NCI-H510A treated with DMSO at 0.1 percent for 48 hours (cell line): ENCODE measurements at places on chromosomes 5 and 9.
A peak's percentile ranks its signal among the peaks of the same experiment; 100 is the strongest.

GRCh38 chr9:121242959-121243346 lies 25.0 kb upstream of the GSN start:
- DNase-seq, result no peak

GRCh38 chr5:128357226-128357625 lies 180.8 kb downstream of the FBN2 start:
- no peak for DNase-seq

GRCh38 chr5:56625541-56625940 lies 189.8 kb upstream of the MAP3K1 start:
- DNase-seq, result no peak

GRCh38 chr9:14782286-14783051 lies 59.9 kb upstream of the CER1 start:
- peak; percentile 15 for DNase-seq

DNA sequence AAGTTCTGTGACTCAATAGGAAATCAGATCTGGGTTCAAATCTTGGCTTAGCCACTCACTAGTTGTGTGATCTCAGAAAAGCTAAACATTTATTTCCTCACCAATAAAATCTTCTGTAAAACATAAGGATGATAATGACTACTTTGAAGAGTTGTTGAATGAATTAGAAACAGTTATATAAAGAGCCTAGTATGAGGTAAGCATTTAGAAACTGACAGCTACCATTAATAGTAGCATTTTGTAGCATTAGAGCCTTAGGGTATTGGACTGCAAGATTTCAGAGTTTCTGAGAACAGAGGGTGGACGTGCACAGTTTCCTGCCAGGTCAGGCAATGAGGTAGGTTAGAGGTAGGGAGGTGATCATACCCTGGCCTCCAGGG lies 293.2 kb downstream of the CWC27 start:
- no peak for DNase-seq

DNA sequence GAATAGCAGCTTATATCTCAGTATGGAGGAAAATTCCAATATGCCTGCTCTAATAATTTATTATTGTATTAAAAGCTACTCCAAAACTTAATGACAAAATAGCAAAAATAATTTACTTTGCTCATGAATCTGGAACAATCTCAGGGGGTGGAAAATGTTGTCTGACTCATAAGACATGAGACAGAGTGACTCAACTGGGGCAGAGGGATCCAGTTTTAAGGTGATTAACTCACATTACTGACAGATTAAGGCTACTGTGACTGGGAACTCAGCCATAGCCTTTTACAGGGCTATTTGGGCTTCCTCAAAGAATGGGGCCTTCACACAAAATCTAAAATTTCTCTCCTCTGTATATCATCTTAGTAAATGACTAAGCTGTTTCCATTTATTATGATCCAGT lies 1172.9 kb downstream of the CDH12 start:
- DNase-seq, result no peak

DNA sequence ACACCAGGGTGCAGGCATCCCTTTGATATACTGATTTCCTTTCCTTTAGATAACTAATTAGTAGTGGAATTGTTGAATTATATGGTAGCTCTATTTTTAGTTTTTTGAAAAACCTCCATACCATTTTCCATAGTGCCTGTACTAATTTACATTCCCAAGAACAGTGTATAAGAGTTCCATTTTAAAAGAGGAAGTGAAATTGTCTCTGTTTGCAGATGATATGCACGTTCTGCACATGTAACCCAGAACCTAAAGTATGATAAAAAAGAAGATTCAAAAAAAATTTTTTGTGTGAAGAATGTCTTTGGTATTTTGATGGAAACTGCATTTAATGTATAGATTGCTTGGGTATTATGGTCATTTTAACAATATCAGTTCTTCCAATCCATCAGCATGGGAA lies 424.0 kb upstream of the CCNH start:
- no peak for DNase-seq

GRCh38 chr5:637581-638450 lies 25.7 kb downstream of the CEP72 start:
- DNase-seq, result no peak

DNA sequence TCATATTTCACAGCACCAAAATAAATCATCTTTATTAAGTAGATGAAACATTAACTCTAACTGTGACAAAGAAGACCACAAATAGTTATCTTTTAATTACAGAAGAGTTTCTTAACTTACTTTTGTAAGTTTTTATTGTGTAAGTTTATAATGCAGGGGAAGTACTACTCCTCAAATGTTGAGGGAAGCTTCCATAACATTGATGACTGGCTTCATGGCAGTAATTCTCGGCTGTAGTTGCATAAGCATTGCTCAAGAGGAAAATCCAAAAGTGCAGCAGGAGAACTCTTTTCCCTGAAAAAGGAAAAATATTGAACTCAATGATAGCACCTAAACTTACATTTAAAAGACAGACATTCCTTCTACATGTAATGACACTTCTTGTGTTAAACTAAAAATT lies 4.6 kb downstream of the TSLP start:
- no peak for DNase-seq

DNA sequence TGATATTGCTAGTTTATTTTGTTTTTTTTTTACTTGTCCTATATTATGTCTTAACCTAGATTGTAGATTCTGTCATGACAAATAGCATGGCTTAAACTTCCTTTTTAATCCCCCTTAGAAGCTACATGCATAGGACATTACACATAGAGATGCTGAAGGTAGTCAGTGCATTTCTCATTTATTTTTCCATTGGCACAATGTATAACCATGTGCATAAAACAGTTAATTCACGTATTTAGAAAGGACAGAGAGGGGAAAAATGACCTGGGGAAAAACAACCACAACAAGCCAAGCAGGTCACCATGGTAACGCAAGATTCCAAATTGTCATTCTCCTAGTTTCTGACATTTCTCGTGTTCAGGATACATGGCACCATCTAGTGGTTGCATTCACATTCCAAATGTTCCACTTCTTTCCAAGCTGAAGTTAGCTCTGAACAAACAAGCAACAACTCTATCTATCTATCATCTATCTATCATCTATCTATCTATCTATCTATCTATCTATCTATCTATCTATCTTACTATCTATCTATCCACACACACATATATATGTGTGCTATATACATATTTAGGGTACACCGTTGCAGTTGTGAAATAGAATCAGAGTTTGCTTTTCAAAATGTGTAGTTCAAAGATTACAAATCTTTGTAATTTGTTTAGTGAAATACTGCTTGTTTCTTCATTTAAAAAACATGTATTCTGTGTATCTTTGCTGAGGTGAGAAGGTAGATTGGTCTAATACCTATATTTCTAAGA lies 487.2 kb upstream of the ST8SIA4 start:
- DNase-seq, result peak; percentile 47

GRCh38 chr5:175796536-175797499 lies 74.6 kb upstream of the CPLX2 start:
- DNase-seq, result peak; percentile 52

DNA sequence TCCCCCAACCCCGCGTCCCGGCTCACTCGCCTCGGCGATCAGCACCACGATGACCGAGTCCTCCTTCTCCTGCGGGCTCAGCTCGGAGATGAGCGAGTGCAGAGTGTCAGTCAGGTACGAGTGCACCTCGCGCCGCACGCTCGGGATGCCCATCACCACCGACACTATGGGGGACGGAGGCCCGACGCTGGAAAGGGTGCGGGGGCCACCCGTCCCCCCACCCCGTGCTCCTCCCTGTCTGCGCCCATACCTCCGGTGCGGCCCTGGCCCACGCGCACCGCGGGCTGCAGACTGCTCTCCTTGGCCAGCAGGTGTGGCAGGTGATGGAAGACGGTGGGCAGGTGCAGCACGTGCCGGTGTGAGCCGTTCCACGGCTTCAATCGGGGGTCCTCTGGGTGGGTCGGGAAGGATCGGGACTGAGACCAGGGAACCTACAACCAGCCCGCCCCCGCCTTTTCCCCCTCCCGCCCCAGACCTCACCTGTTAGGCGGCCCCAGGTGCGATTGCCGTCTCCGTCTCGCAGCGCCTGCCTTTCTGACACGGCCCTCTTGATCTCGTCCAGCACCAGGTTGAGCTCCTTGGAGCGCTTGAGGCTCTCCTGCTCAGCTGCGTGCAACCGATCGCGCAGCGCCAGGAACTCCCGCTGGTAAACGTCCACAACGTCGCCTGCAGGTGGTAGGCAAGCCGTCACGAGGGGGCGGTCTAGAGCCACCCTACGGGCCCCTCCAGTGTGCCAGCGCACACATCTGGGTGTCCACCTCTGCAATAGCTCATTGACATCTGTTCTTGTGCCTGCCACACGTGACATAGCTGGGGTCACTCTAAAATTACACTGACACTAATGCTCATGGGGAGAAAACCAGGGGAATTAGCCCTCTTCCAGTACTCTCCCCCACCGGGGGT lies 5.1 kb downstream of the MGAT4B start:
- DNase-seq, result peak; percentile 9

- DNase-seq, result no peak
Observed at GRCh38 chr9:7963026-7963425, 163.4 kb upstream of the DMAC1 start.

- no peak for DNase-seq
Observed at GRCh38 chr9:8331507-8332330, 532.1 kb upstream of the DMAC1 start.

DNA sequence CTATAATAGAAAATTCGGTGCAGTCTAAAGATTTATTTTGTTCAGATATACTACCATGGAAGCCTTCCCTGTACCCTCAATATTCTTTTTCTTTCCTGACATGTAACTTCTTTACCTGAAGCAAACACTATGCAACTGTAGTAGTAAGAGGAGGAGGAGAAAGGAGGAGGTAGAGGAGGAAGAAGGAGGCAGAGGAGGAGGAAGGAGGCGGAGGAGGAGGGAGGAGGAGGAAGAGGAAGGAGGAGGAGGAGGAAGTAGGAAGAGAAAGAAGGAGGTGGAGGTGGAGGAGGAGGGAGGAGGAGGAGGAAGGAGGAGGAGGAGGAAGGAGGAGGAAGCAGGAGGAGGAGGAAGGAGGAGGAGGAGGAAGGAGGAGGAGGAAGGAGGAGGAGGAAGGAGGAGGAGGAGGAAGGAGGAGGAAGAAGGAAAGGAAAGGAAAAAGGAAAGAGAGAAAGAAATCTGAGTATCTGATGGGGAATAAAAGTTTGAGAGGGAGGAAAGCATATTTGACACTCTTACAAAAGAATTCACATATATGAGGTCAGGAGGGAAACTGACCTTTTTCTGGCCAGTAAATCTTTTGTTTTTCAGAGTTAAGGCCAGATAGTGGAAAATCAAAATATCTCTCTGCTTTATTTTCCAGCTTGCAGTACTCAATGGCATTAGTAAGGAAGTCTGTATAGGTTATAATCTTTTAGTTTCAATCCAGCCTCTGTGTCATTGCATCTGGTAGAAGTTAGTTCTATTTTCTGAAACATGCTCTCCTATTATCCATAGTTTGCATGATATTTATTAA lies 114.5 kb upstream of the LPAR1 start:
- DNase-seq, result no peak

DNA sequence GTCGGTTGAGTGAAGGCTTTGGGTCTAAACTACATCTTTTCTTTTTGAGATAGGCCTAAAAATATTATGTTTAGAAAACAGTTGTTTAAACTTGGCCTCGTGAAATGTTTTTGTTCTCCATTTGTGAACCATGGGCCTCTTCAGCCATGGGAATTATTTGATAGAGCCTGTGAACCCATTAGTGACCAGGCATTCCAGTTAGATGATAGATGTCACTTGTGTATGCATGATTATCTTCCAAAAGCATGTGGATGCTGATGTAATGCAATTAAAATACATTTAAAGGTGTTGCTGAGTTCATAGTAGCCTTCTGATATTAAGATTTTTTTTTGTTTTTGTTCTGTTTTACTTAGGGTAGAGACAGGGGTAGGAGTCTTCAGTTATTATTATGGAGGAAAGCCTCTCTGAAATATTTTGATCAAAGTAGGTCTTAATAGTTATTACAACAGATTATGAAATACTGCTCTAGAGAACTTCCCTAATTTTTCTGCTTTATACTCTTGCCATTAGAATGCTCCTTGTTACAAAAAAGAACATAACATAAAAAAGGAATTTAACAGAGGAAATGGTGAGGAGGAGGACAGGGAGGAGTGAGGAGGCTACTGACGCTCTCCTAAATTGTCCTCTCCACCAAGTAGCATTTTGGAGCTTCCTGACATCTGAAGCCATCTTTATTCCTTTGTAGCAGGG lies 32.9 kb downstream of the CPEB4 start:
- DNase-seq, result no peak

- no peak for DNase-seq
Observed at GRCh38 chr5:171428809-171429542, 9.5 kb downstream of the FGF18 start.

DNA sequence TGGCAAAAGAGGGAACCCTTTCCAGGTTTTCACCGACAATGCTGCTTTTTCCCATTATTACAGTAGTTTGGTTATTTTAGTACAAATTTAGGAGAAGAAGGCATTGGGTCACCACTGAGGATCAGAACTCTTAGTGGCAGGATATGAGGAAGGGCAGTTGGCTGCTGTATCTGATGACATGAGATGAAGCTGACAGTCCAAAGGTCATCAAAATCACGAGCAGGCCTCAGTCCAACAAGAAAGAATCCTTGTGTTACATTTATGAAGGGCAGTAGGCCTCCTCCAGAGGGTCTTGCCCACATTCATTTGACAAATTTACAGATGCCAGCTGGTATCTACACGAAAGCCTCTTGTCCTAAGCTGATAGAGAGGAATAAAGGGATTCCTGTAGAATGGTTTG lies 49.5 kb upstream of the COL15A1 start:
- DNase-seq, result no peak
